ENCODE measurements at places on chromosomes 1 and 21. TPM values are rescaled to one million over a fixed set of nuclear protein-coding genes. Genes with fewer than 3 reads are reported as not detected.

- no peaks in the 10 kb centered on the region for H3K36me3 ChIP-seq
- no peaks in the 10 kb centered on the region for H3K27me3 ChIP-seq
- no peak overlapping the region for H3K27ac ChIP-seq
- no peak for DNase-seq
Observed at GRCh38 chr1:207239874-207240273, 81.6 kb upstream of the CD55 start.

DNA sequence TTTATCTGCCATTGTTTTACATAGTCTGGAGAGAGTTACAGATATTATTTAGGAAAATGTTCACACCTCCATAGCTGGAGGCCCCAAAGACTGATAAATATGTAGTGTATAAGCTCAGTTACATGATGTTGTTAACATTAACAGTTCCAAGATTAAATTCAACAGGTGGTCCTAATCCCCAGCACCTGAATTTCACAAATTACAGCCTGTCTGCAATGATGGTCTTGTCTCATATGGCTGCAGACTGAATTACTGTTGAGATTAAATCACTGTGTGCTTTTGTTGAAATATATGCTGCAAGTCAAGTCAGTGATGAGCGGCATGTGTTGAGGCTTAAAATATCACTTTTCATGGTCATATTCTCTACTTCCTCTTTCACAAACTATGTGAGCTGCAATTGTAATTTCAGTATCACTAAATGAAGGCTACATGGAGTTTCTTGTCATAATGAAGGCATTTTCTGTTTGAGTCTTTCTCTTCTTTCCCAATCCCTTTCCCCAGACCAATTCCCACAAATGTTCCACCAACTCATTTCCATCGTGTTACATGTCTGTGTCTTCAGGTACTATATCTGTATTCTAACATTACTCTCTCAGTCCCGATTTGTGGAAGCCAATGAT is 4.2 kb downstream of the ST6GALNAC5 start:
- no peaks in the 10 kb centered on the region for H3K36me3 ChIP-seq
- DNase-seq = no peak
- no peak overlapping the region for H3K27ac ChIP-seq
- H3K4me1 ChIP-seq = peaks cover 4% of the 10 kb centered on the region
- H3K27me3 ChIP-seq = no peaks in the 10 kb centered on the region

The MYBPH gene
- not detected for polyA plus RNA-seq

The MIER1 gene
- polyA plus RNA-seq = 4.4 TPM

- H3K27me3 ChIP-seq = no peaks in the 10 kb centered on the region
- no peak for DNase-seq
- H3K4me1 ChIP-seq = peaks cover 24% of the 10 kb centered on the region
- no peaks in the 10 kb centered on the region for H3K36me3 ChIP-seq
- no peak overlapping the region for H3K27ac ChIP-seq
Observed at GRCh38 chr1:30853350-30853749, 55.2 kb downstream of the SDC3 start.

The GNG4 gene
- 1.6 TPM for polyA plus RNA-seq

DNA sequence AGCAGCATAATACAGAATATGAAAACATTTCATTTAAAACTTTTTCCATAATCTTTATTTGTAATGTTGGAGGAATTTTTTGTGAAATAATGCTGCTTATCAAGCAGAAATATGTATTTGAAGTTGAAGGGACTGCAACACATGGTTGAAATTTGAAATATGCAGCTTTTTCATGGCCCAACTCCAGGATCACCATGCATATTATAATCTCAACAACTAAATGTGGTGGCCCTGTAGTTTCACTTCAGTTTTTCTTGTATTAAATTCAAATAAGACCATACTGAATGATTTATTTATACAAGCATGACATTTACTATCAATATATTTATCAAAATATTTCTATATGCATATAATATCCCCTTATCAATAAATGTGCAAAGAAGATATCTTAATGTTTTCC is 157.7 kb upstream of the LHX8 start:
- no peak for DNase-seq
- no peaks in the 10 kb centered on the region for H3K4me1 ChIP-seq

DNA sequence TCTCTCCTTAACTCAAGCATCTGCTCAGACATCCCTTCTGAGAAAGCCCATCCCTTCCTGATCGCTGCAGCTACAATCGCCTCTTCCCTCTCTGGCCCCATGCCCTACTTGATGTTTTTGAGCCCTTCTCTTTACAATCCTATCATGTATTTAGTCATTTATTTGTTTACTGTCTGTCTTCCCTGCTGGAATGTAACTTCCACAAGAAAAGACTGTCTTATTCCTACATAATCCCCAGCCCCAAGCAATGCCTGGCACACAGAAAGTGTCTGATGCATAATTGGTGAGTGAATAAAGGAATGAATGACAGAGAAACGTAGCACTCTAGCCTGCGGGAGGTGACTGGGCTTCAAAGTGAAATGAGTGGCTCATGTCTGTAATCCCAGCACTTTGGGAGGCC is 25.4 kb downstream of the ECE1 start:
- H3K27me3 ChIP-seq = no peaks in the 10 kb centered on the region
- H3K27ac ChIP-seq = 0 out of 2 replicates have a peak overlapping the region, but pooled peaks have one; percentile 12
- no peak overlapping the region for H3K4me3 ChIP-seq
- H3K36me3 ChIP-seq = no peaks in the 10 kb centered on the region

GRCh38 chr1:155169541-155169940 is 3.6 kb downstream of the KRTCAP2 start:
- peaks cover 16% of the 10 kb centered on the region for H3K36me3 ChIP-seq
- DNase-seq = no peak
- no peak overlapping the region for H3K4me3 ChIP-seq
- no peaks in the 10 kb centered on the region for H3K4me1 ChIP-seq
- no peaks in the 10 kb centered on the region for H3K27me3 ChIP-seq
- no peak overlapping the region for H3K27ac ChIP-seq

DNA sequence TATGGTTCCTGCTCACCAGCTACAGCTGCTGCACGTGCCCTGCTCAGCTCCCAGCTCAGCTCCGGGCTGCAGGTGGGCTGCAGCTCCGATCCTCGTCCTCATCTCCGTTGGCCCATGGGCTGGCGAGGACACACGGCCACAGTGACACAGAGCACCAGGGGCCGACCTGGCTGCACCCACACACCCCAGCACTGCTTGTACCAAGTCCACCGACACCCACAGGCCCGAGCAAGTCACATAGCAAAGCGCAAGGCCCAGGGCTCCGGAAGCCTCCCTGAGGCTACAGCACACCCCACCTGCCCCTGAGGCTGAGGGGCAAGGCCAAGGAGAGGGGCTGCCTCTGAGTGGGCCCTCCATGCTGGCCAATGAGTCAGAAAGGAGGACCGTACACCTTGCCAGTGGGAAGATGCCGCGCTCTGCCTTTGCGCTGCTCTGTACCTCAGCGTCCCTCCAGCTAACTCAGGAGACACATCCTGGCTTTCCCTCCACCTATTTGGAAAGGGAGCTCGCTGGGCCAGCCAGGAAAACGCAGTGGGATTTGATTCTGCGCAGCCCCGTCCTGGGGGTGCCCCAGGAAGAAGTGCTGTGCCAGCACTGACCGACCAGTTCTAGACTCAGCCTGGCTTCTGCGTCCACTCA is 124.8 kb downstream of the SIK1 start:
- no peak for DNase-seq
- H3K4me3 ChIP-seq = no peak overlapping the region
- H3K27ac ChIP-seq = no peak overlapping the region
- no peaks in the 10 kb centered on the region for H3K27me3 ChIP-seq
- no peaks in the 10 kb centered on the region for H3K4me1 ChIP-seq

- H3K27ac ChIP-seq = no peak overlapping the region
- DNase-seq = no peak
- H3K36me3 ChIP-seq = no peaks in the 10 kb centered on the region
- no peaks in the 10 kb centered on the region for H3K27me3 ChIP-seq
- H3K4me1 ChIP-seq = no peaks in the 10 kb centered on the region
- no peak overlapping the region for H3K4me3 ChIP-seq
Observed at GRCh38 chr1:62068978-62069377, 125.7 kb upstream of the L1TD1 start.

The PUM1 gene
- 51.0 TPM for polyA plus RNA-seq

The OR2L3 gene
- polyA plus RNA-seq = 0.02 TPM

The LTN1 gene
- polyA plus RNA-seq = 3.2 TPM

The GALNT2 gene
- 118 TPM for polyA plus RNA-seq

The RGS1 gene
- polyA plus RNA-seq = 0.05 TPM

The CDA gene
- 0.11 TPM for polyA plus RNA-seq

All from SK-N-SH (cell line).